ENCODE measurements at places on chromosomes 5 and 9.

DNA sequence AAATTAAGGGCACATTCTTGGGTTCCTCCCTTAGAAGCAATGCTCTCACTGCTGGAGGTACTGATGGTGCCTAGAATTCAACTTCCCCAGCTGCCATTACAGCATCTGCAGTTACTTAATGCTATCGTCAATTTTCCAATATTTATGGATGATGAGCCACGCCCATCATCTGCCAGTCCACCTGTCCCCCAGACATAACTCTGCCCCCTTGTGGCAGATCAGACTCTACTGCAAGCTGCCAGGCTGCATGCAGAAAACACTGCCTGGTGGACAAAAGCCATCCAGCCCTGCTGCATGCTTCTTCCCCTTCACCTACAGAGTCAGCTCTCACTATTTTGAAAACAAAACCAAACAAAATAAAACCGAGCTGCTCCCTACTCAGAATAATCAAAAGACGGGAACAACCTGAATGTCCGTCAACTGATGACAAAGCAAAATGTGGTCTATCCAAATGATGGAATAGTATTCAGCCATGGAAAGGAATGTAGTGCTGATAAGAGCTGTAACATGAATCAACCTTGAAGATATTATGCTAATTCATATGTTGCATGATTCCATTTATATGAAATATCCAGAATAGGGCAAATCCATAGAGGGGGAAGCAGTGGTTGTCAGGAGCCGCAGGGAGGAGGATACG, 66.4 kb downstream of the RETREG1 start:
- DNase-seq = peak; percentile 37

DNA sequence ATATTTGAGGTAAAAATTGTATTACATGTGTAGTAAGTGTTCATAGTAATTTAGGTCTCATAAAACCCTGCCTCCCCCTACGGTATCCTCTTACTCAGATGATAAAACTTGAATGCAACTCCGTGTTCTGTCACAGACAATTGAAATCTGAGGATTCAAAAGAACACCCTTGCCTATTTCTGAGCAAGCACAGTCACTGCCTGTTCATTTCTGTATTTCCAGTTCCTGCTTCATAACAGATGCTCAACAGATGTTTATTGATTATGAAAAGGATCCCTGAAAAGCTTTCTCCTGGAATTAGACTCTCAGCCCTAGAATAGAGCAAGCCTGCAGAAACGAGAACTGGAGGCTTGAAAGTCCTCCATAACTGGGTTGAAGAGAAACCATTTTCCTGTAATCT, 144.1 kb upstream of the SPEF2 start:
- DNase-seq = no peak

GRCh38 chr5:36839489-36840476, 36.8 kb upstream of the NIPBL start:
- no peak for DNase-seq

GRCh38 chr5:52065182-52065581, 681.9 kb downstream of the ISL1 start:
- DNase-seq = no peak

DNA sequence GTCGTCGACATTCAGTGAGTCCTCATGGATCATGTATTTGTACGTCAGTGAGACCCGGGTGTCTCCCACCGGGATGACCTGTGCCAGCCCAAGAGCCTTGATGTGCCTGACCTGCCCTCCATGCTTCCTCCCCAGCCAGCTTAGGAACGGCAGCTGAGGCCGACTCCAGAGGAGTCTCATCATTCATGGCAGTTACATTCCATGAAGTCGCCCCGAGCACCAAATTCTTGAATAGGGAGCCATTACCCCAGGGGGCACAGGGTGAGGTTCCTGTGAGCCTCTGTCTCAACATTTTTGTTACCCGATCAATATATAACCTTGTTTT, 67.8 kb downstream of the ZNF354C start:
- DNase-seq = no peak

- peak; percentile 31 for DNase-seq
These were observed 60.2 kb downstream of the NRG2 start for GRCh38 chr5:139982975-139983240.

DNA sequence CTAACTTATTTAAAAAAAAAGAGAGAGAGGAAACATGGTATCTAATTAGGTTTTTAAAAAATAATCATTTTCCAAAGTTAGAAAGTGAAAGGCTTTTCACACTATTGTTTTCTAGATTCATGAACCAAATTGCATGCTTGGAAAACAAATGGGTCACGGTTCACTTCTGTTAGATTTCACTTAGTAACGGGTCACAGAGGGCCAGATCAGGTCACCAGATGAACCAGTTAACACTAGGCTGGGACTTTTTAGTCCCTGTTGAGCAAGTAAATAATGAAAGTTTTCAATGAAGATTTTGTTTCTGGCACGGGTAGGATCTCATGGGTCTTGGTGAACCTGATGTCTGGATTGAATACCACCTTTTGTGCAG, 207.2 kb upstream of the RFX3 start:
- DNase-seq = no peak

GRCh38 chr5:35136386-35136785, 88.6 kb upstream of the AGXT2 start:
- DNase-seq = peak; percentile 99

- no peak for DNase-seq
These were observed 151.0 kb downstream of the ENTREP1 start for GRCh38 chr9:69476016-69476415.

GRCh38 chr5:71924980-71925379, 182.3 kb upstream of the MAP1B start:
- DNase-seq = peak; percentile 73

- peak; percentile 83 for DNase-seq
These were observed 61.7 kb downstream of the TRIO start for GRCh38 chr5:14204785-14205321.

- no peak for DNase-seq
These were observed 1636.5 kb upstream of the C9orf72 start for GRCh38 chr9:29209748-29210291.

GRCh38 chr5:63323926-63324325, 638.3 kb downstream of the HTR1A start:
- no peak for DNase-seq

DNA sequence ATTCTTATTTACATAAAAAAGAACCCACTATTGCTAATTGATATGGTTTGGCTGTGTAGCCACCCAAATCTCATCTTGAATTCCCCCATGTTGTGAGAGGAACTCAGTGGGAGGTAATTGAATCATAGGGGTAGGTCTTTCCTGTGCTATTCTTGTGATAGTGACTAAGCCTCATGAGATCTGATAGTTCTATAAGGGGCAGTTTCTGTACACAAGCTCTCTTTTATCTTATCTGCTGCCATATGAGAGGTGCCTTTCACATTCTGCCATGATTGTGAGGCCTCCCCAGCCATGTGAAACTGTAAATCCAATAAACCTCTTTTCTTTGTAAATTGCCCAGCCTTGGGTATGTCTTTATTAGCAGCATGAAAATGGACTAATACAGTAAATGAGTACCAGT, 58.2 kb upstream of the PRR16 start:
- DNase-seq = peak; percentile 89

DNA sequence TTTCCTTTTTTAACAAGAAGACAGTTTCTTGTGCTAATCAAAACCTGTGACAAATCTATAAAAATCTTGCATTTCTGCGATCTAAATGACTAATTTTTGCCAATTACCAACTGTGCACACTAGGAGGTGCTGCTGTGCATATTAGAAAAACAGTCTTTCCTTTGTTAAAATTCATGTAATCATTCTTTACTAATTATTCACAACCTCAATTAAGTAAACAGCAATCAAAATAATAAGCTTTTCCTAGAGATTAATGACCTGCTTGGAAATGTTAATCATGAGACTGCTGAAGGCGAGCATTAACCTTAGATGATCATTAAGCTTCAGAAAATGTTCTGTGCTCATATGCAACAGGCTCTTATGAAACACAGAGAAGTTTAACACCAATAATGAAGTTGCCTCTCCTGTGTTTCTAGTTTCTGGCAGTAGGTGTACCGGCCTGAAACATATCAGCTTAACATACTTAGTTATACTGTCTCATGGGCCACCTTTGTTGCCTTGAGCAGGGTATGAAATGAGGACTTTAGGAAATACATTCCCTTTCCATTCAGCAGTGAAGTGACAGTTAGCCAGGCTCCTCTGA, 17.7 kb downstream of the RFESD start:
- peak; percentile 36 for DNase-seq

GRCh38 chr5:101390151-101390908, 487.2 kb upstream of the ST8SIA4 start:
- DNase-seq = peak; percentile 68

- peak; percentile 39 for DNase-seq
These were observed 121.9 kb upstream of the GRHPR start for GRCh38 chr9:37300620-37301019.

DNA sequence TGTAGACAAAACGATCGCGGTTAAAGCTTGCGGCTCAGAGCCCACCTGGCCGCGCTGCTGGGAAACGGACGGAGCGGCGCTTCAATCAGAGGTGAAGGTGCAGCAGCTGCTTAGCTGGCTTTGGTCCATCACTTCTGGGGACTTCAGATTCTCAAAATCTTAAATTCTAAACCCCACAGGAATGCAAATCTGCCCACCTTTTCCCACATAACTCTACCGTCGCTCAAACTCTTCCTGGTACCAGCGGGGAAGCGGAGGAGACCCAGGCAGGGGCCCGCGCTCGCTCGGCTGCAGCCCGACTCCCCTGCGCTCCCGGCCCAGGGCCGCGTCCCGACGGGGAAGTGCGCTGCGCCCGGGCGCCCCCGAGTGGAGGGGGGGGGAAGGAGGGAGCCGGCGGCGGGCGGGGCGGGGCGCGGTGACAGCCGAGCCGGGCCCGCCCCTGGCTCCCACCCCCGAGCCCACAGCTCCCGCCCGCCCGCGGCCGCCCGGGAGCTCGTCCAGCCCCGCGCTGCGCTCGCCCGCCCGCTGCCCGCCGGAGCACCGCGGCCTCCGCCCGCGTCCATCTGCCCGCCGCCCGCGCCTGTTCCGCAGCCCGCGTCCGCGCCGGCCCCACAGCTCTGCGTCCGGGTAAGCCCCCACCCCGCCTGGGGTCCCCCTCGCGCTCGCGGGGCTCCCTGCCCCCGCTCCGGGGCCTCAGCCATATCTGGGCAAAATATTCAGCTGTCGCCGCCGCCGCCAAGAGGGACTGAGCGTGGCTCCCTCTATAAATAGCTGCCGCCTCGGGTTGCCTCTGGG, at the start of gene TMOD1:
TMOD1 (plus strand) TSS at position 490 of the 795 bp plus-strand sequence. CDS start 22,523 bp downstream, outside the sequence.
- DNase-seq = peak; percentile 33

DNA sequence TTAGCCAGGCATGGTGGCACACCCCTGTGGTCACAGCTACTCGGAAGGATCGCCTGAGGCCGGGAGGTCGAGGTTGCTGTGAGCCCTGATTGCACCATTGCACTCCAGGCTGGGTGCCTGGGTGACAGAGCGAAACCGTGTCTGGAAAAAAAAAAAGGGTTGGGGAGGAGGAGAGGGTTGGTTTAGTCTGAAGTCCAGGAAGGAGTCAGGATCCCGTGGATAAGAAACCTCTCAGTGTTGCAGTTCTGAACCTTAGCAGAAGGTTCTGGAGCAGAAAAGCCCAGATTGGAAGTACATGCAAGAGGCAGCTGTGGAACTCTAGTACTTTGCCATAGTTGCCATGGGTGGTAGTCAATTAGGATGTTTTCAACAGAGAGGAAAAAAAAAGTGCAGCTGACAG, 125.2 kb upstream of the CPEB4 start:
- no peak for DNase-seq

- DNase-seq = no peak
These were observed 69.1 kb upstream of the TBCA start for GRCh38 chr5:77845324-77845646.

- no peak for DNase-seq
These were observed 111.5 kb downstream of the HTR4 start for GRCh38 chr5:148542812-148543211.

GRCh38 chr9:69877852-69878514, 57.4 kb downstream of the CFAP95 start:
- DNase-seq = peak; percentile 56

GRCh38 chr5:14406554-14406849, 175.1 kb upstream of the OTULINL start:
- DNase-seq = peak; percentile 91

DNA sequence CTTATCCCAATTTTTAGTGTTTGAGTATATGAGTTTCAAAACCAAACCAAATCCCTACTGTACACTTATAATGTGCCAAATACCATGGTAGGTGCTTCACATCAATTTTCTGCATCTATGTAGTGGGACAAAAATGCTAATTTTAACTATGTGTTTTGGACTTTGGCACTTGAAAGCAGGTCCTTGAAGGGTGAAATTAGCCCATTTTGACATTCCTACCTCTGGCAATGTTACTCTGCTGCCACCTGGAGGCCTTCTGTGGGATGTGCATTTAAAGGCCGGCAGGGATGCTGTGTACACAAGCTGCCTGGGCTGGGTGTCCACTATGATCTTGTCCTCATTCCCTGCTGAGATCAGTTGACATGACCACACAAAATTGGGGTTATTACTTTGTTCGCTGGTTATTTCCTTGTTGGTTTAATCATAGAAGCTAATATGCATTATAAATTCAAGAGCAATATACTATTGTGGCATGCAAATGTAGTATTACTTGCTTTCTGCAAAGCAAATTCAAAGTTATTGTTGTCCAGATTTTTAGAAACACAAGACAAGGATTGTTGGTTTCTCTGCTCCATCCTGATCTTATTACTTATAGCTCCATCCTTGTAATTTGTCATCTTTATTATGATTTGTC, 166.8 kb downstream of the ARHGEF28 start:
- DNase-seq = peak; percentile 62

DNA sequence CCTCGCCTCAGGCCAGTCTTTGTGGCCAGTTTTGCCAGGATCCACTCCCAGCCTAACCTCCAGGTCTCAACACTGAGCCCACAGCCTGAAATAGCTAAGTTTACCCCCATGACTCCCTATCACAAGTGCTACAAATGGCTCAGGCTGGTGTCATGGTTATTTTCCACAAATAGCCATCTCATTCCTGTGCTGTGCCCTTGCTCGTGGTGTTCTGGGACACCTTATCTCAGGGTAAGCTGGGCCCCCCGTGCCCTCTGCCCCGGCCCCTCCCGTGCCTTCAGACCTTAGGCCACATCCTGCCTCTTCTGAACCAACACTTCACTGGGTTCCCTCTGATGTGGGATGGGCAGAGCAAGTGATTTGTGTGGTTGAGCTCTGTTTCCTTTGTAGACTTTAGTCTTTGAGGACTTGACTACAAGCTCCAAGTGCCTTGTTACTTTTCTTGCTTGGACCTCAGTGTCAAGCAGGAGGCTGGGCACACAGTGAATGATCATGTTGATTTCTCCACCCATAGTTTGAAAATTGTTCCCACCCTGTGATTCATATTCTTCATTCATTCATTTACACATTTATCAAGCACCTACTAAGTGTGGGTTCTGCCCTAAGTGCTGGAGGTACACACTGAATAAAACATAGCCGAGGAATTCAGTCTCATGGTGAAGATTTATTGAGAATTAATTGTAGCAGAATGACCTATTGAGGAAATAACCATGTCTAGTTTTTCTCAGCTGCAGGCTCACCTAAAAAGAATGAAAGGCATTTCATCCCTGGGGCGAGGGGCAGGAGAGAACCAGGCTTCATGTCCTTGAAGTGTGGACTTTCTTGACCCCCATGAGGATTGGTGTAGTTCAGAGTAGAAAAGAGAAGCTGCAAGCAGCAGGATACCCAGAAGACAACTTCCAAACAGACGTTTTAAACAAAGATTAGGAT, 84.5 kb upstream of the CTNNA1 start:
- peak; percentile 60 for DNase-seq

GRCh38 chr5:166648736-166649135, 1642.7 kb upstream of the WWC1 start:
- peak; percentile 8 for DNase-seq

GRCh38 chr9:86557918-86558317, 203.7 kb upstream of the TUT7 start:
- no peak for DNase-seq

GRCh38 chr5:18560602-18561001, 926.3 kb downstream of the TAF11L14 start:
- no peak for DNase-seq

GRCh38 chr9:113781896-113782295, 94.2 kb upstream of the ZNF618 start:
- no peak for DNase-seq

Measured in fibroblast of skin of right biceps (primary cell).